ENCODE measurements at places on chromosomes 2 and 18. TPM values are rescaled to one million over a fixed set of nuclear protein-coding genes. Genes with fewer than 3 reads are reported as not detected.

- no peak for DNase-seq
Observed at GRCh38 chr2:196747400-196747799, 52.1 kb downstream of the GTF3C3 start.

DNA sequence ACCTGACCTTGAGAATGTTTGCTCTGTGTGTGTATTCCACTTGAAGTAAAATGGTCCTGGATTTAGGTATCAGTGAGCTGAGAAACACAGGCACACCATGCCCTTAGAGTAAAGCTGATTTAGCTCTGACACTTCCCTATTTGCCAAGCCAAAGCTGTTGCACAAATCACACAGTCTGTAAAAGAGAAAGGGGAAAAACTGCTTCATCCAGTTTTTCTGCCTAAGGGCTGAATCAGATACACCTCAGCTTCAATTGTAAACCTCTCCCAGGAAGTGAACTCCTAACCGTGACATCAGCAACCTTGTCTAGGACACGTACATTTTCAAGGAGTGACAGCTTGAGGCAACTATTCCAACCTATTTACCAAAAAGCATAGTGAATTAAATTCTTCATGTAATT lies 150.4 kb downstream of the NR4A2 start:
- DNase-seq = peak; percentile 4

The PREB gene
- total RNA-seq = 53.3 TPM

The PSTPIP2 gene
- 3.0 TPM for total RNA-seq

The CIB4 gene
- not detected for total RNA-seq

The TRIB2 gene
- 4.4 TPM for total RNA-seq

- no peak for DNase-seq
Observed at GRCh38 chr2:188132385-188132784, 159.3 kb upstream of the GULP1 start.

- no peak for DNase-seq
Observed at GRCh38 chr2:209114588-209115240, 309.1 kb upstream of the MAP2 start.

GRCh38 chr2:47510745-47511144 lies 107.8 kb downstream of the MSH2 start:
- no peak for DNase-seq

DNA sequence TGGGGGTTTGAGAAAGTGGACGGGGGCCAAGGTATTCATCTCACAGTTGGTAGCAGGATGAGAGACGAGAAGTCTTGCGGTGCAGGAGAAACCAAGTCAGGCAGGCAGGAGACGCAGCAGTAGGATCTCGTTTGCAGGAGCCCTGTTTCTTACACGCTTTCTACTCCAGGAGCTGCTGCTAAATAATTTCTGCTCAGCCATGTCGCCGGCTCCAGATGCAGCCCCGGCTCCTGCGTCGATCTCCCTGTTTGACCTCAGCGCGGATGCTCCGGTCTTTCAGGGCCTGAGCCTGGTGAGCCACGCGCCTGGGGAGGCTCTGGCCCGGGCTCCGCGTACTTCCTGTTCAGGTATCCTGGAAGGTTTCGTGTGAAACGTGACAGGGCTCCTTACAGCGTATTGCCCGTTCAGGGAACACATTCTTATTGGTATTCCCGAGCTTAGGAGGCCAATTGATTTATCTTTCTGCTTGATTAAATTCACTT lies 494 bp downstream of the ANKZF1 start:
- no peak for DNase-seq

DNA sequence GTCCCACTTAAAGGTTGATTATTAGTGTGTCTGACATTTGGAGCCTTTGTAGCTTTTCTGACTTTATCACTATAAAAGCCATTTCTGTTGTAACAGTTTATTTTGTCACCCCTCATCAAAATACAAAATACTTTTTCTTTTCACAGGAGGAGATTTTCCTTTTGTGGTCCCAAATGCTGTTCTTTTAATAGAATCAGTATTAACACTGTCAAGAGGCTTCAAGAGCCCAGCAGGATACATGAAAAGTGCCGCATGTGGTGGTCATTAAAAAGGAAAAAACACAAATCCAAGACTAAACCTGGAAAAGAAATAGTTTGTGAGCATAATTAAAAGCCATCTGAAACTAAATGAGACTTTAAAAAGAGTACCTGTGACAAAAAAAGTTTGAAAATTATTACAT lies 515.7 kb downstream of the DCDC2C start:
- no peak for DNase-seq

DNA sequence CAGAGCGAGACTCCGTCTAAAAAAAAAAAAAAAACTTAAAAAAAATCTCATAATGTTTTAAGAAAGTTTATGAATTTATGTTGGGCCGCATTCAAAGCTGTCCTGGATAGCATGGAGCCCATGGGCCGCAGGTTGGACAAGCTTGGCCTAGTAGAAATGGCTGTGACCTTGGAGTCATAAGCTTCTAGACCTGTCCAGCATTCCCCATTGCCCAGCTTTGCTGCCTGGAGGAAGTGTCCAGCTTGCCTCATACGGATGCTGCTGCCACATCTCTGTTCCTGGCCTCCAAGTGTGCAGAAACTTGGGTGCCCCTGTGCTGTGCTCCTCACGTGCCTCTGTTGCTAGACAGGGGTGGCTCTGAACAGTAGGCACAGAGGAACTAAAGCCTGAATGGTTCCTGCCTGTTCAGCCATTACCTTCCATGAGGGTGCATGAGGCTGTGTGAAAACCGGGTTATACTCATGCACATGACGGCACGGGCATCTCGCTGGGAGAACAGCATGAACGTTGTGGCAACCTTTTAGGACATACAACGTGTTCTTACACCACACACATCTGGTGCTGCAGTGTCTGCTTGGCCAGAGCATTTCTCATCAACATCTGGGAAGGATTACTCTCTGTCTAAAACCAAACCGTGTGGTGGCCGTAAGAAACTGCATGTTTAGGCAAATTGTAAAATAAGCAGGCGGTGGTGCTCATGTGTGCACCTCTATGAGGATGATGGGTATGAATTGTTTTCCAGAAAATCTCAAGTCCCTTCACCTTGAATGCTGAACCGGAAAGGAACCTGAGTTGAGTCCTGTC lies 38.2 kb downstream of the FHOD3 start:
- no peak for DNase-seq

- no peak for DNase-seq
Observed at GRCh38 chr18:58015065-58015780, 28.8 kb upstream of the NEDD4L start.

The TWIST2 gene
- 13.6 TPM for total RNA-seq

DNA sequence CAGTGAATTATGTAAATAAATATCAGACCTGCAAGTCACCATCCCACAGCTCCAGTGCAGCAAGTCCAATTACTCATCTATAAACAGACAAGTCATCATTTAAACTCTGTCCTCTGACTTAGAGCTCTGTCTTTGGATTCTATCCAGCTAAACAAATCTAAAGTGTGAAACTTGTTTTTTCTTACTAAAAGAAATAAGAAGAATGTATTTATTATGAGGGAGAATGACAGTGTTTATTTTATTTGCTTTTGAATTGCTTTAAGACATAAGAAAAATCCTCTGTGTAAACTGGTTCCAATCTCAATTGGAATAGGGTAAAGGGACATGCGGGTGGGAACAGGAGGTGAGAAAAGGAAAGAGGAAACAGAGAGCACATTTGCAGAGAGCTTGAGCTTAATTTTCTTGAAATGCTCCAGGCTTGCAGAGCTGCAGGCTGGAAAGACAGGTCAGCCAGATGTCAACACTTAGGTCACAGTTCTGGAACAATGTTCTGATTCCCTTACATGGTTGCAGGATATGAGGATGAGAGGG lies 355.8 kb downstream of the MEIS1 start:
- DNase-seq = no peak

GRCh38 chr2:203728321-203728720 lies 21.9 kb downstream of the CD28 start:
- DNase-seq = no peak

- DNase-seq = no peak
Observed at GRCh38 chr18:14098428-14098827, 33.8 kb downstream of the ZNF519 start.

The ICOS gene
- total RNA-seq = not detected

Data from NCI-H460 (cell line).